Urothelium cell line (cell line): ENCODE measurements at places on chromosomes 6 and 20.

GRCh38 chr6:149563928-149564325 is 2.2 kb upstream of the GINM1 start:
- DNase-seq, result no peak

GRCh38 chr20:16066571-16066970 is 506.7 kb downstream of the KIF16B start:
- no peak for DNase-seq

- no peak for DNase-seq
Observed at GRCh38 chr20:61846741-61847419, 218.8 kb downstream of the TAF4 start.

GRCh38 chr6:24415753-24416152 is 13.0 kb downstream of the MRS2 start:
- DNase-seq, result no peak

DNA sequence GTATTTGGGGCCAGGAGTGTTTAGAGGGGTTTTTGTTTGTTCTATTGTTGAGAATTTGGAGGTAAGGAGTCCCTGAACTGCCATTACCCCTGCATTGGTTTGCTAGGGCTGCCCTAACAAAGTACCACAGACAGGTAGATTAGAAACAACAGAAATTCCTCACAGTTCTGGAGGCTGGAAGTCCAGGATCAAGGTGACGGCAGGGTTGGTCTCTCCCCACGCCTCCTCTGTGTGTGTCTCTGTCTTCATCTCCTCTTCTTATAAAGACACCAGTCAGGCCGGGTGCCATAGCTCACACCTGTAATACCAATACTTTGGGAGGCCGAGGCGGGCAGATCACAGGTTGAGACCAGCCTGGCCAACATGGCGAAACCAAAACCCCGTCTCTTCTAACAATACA is 97.1 kb upstream of the FAM8A1 start:
- no peak for DNase-seq

DNA sequence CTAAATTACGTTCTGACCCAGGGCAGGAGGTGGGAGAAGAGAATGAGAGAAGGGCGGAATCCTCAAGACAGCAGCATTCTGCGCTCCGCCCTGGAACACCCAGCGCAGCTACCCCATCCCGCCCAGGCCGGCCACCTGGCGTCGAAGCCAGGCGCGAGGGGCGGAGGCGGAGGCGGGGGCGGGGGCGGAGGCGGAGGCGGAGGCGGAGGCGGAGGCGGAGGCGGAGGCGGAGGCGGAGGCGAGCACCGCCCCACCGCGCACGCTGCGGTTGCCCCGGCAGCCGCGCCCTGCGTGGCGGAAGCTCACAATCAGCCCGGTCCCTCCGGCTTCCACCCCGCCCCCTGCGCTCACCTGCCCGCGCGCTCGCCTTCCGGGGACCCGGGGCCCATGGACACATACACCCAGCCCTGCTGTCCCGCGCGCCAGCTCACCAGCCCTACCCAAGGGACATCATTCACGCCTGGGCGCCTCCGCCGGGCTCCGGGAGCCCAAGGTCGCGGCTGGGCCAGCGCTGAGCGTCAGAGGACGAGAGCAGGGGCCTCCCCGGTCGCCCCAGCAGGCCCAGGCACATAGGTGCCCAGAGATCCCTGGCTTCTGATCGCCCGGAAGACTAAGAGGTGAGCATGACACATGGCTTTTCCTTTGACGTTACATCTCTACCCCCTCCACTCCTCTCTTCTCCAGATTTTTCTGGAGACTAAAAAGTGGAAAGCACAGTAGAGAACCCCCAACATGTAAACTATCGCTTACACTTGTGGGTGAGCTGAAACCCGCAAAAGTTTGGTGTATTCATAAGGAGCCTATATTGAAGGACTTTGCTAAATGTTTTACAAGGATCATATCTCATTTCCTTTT is at the start of gene ANKEF1:
Gene ANKEF1 (plus strand): TSS at position 271 of the 855 bp plus-strand sequence. CDS start 3,315 bp downstream, outside the sequence.
- DNase-seq, result peak; percentile 84

GRCh38 chr6:56055081-56055704 is 179.8 kb upstream of the BMP5 start:
- no peak for DNase-seq

DNA sequence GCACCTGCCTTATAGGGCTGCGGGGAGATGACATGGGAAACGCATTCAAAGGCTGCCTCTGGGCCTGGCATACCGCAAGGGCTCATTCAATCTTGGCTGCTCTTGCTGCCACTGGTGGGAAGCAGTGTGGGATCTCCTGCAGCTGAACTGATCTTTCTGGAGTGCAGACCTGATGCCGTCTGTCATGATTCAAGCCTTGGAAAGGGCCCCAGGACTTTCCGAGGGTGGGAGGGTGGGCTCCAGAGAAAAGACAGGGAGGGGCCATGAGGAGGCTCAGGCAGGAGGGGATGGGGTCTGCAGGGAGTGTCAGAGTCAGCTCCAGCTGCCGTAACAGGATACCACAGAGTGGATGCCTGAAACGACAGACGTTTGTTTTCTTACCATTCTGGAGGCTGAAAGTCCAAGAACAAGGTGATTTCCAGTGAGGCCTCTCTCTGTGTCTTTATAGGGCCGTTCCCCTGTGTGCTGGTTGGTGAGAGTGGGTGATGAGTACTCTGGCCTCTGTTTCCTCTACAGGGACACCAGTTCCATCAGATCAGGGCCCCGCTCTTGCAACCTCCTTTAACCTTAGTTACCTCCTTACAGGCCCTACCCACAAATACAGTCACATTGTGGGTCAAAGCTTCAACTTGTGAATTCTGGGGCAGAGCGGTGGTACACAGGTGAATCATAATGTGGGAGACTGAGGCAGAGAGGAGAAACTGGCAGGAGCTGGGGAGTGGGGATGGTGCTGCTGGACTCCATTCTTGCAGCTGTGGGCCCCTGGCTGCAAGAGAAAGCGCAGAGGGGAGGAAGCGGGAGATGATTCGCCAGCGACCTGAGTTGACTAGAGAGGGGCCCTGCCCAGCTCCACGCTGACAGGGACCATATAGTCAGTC is 148.4 kb downstream of the SYCP2 start:
- no peak for DNase-seq

DNA sequence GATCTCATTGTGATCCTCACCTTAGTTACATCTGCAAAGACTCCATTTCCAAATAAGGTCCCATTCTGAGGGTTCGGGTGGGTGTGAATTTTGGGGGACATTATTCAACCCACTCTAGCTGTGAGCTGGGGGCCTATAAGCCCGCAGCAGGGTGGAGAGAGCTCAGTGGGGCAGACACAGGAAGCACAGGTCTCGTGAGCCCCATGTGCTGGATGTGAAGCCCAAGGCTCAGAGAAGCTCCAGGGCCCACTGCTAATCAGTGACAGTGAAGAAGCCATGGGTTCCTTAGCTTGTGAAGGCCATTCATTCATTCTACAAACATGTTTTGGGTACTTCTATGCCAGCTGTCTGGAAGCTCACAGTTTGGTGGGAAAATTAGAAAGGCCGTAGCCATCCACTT is 47.5 kb downstream of the CHMP4B start:
- no peak for DNase-seq

- DNase-seq, result no peak
Observed at GRCh38 chr6:20188630-20189075, 23.6 kb downstream of the MBOAT1 start.

- no peak for DNase-seq
Observed at GRCh38 chr6:29567991-29568390, 8.5 kb upstream of the UBD start.

DNA sequence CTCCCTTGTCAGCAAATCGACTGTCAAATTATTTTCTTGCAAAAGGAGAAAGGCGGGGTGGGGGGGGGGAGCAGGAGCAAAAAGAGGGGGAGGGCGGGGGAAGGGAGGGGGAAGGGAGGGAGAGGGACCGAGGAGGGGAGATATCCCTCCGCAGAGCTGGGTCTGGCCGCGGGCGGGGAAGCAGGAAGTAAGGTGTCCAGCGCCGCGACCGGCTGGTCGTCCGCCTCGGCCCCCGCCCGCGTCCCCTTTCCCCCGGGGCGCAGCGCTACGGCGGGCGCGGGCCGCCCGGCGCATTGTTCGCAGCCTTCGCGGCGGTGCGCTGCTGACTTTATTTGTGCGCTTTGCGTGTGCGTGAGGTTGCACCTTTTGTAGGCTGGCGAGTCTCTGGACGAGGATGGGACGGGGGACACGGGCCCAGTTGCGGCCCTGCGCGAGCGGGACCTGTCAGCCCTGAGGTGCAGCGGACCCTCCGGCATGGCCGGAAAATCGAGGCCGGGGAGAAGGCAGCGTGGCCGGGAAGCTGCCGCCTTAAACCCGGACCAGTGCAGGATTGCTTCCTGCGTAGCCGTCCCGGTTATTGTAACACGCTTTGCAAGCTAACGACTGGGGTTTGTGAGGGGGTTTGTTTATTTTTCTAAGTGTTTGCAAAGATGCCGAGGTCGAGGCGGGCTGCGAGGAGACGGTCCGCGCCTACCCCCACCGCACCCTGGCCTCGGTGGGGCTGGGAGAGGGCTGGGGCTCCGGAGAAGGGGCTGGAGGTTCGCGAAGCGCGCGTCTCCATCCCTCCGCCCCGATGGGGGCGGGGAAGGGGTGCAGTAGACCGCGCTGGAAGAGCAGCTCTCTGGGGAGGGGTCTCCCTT is 675 bp upstream of the TRERF1 start:
- peak; percentile 81 for DNase-seq

- no peak for DNase-seq
Observed at GRCh38 chr20:6562111-6562510, 205.4 kb upstream of the BMP2 start.

GRCh38 chr20:48266571-48266970 is 481.3 kb upstream of the SULF2 start:
- DNase-seq, result no peak

DNA sequence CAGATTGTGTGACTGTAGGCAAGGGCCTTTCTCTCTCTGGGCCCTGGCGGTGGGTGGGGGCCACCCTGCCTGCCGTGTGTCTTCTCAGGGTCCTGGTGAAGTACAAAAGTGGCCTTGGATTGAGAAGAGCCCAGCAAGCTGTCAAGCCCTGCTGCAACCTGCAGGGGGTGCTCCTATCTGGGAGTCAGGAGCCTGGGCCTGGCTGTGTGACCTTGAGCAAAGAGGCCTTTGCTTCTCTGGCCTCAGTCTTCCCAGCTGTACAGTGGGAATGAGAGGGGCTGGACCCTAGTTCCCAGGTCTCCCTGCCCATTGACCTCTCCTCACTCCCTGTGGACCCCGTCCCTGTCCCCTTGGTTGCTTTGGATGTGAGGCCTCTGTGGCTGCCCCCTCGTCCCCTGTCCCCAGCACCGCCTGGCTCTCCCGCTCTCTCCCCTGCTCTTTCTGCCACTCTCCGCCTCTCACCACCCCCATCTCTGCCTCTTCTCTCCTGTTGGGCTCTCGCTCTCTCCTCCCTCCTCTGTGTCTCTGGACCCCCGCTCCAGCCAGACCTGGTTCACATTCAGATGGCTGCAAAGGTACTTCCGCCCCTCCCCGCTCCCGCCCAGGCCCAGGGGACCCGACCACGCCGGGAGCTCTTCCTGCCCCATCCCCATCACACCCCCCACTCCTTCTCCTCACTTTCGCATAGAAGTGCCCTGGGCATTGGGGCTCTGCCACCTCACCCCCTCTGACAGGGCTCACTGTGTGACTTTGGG is 46.7 kb downstream of the SRC start:
- no peak for DNase-seq

- peak; percentile 93 for DNase-seq
Observed at GRCh38 chr20:48635791-48636267, 192.0 kb downstream of the PREX1 start.

- DNase-seq, result no peak
Observed at GRCh38 chr20:19554666-19555065, 203.4 kb upstream of the RIN2 start.

GRCh38 chr6:100886076-100886475 is 4.9 kb upstream of the ASCC3 start:
- DNase-seq, result no peak

DNA sequence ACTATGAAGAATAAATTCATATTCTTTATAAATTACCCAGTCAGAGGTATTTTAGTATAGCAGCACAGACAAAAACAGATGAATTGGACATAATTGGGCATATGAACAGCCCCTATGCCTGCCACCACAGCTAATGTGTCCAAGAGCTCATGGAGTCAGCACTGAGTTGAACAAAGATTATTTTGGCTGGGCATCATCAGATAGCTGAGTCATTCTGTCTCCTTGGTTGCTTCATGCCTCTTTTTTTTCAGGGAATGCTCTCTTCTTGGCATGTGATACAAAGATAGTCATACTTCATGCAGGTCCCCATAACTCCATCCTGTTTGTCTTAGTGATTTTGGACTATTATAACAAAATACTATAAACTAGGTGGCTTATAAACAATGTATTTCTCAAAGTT is 275.6 kb downstream of the TENT5A start:
- DNase-seq, result no peak

GRCh38 chr6:11460837-11461661 is 76.5 kb upstream of the TMEM170B start:
- DNase-seq, result no peak

DNA sequence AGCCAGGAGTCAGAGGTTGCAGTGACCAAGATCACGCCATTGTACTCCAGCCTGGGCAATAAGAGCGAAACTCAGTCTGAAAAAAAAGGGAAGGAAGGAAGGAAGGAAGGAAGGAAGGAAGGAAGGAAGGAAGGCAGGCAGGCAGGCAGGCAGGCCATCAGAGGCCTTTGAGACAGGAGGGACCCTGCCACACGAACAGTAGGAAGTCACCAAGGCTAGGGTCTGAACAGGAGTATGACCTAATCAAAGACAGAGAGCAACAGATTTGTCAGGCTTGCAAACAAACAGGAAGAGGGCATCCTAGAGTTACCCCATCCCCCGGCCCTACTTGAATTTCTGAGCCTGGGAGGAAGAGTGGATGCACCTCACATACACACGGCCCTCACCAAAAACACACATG is 67.1 kb downstream of the FGD2 start:
- no peak for DNase-seq

GRCh38 chr6:38239719-38240451 is 399.8 kb downstream of the BTBD9 start:
- DNase-seq, result no peak

DNA sequence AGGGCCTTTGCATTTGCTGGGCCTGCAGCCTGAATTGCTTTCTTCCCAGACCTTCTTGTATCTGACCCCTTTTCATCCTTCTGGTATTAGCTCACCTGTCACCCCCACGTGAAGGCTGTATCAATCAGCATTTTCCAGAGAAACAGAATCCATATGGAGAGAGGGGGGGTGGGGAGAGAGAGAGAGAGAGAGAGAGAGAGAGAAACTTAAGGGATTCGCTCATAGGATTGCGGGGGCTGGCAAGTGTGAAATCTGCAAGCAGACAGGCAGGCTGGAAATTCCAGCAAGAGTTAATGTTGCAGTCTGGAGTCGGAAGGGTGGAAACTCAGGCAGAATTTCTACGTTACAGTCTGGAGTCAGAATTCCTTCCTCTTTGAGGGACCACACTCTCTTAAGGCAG is 410.7 kb upstream of the SULF2 start:
- no peak for DNase-seq
